ENCODE measurements at places on chromosomes 12 and 14.

- no peak for DNase-seq
These were observed 267.6 kb upstream of the OR4E1 start for GRCh38 chr14:21940887-21941856.

DNA sequence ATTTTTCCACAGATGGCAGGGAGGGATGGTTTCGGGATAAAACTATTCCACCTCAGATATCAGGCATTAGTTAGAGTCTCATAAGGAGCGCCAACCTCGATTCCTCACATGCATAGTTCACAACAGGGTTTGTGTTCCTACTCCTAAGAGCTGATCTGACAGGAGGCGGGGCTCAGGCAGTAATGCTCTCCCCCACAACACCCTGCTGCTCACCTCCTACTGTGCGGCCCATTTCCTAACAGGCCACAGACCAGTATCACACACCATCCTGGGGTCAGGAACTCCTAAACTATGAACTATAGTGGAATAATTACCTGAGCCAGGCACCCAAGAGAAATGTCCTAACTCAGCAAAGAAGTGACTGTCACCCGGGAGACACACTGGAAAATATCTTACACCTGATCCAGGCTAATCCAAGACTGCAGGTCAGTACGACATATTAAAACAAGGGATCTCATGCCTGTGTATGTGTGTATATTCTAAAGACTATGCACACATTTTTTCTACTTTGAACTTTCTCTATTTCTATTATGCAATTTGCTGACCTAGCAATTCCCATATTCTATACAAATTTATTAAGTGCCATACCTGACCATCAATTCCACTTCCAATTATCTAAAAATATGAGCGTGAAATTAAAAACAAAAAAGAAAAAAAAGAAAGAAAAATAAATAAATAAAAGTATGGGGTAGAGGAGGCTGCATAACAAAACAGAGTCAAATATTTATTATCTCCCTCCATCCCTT is 4.7 kb downstream of the NAA25 start:
- no peak for DNase-seq

DNA sequence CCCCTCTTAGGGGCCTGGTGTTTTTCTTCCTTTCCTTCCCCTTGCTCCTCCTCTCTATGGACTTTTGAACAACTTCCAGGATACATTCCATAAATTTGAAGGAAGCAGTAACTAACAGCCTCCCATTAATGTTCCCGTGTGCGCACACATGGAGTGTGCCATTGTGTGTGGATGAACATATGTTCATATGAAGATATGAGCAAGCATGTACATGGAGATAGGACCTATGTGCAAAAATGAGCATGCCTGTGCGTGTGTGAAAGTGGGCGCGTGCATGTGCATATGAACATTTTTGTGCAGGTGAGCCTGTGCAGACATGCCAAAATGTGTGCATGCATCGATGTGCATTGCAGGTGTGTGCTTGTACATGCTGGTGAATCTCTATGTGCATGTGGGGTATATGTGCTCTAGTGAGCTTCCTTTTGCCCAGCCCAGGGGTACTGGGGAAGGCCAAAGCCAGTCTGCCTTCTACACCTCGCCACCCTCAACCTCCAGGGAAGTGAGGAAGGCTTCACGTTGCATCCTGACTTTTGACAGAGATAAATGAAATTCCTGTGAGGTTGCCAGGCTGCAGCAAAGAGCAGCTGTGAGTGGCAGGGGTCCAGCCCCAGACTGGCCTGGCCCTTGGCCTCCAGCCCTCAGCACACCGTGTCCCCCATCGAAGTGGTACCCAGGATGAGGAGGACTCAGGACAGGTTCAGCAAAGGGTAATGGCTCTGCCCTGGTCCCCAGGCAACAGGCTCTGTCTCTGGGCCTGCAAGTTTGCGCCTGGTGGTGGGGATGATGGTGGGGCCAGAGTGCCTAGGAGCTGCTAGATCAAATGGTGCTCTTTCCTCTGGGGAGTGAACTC is 21.1 kb upstream of the PGF start:
- no peak for DNase-seq

DNA sequence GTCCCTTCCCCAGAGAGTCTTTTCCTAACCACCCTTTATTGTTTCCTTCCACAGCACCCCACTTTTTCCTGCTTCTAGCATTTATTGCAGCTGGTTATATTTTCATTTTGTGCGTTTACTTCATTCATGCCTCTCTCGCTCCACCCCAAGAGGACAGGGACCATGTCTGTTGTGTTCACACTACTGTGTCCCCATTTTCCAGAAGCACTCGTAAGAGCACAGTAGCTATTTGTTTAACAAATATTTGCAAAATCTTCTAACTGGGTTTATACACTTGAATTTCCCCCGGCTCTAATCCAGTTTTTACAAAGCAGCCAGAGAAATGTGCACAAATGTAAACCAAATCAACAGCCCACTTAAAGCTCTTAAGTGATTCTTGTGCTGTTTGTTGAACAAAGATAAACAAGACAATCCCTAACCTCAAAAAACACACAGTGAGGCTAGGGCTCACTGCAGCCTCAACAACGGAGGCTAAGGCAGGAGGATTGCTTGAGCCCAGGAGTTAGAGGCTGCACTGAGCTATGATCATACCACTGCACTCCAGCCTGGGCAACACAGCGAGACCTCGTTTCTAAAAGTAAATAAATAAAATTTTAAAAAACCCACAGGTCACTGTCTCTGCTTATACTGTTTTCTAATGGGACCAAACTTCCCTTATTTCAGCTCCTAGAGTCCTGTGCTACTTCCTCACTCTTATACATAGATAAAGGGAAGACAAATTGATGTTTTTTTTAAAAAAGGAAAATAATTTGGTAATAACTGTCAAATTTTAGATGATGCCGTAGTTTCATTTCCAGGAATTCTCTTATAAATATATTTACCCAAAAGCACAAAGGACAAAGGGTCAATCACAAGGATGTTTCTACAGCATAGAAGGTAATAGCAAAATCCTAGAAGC is 6.6 kb upstream of the ABCD4 start:
- no peak for DNase-seq

DNA sequence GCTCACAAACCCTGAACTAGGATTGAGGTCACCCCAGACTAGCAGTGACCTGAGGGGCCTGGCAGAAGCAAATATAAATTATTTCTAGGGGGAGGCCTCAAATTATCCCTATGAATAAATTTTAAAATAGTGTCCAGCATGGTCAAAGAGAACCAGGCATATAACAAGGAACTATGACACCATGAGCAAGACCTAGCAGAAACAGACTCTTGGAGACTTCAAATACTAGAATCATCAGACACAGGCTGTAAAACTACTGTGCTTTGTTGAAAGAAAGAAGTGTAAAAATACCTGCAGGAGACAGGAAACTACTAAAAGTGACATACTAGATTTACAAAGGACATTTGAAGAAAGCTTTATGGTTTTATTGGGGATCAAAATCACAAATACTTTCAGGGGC is 3.2 kb upstream of the BCL7A start:
- DNase-seq = peak; percentile 27

DNA sequence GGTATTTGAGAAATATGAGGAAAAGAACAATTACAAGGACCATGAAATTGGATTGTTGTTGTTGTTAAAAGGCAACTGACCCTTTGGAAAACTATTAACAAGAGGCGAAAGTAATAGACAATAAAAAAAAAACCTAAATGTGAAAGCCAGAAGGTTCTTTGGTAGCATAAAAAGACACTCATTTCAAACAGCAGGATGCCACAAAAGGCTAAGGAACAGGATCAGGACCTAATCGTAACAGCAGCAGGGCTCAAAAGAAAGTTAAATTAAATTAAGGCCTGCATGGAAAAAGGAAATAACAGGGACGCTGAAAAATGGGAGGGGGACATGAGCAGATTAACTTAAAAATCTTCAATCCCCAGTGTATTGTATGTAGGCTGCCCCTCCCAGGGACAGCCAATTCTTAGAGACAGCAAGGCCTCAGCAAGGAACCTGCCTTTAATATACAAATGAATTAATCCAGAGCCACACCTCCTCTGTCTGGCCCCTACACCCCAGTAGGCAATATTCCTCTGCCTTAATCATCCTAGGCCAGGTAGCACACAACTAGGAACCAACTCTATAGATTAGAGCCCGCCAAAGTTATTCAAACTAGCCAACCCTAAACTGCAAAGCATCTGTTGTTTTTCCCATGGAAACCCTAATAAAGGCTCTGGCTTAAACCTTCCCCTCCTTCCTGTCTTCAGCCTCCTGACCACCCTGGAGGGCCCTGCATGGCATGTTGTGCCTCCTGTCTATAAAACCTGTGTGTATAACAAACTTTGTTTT is 28.4 kb upstream of the AP4S1 start:
- DNase-seq = no peak

- no peak for DNase-seq
These were observed 41.0 kb upstream of the FOXJ2 start for GRCh38 chr12:7991535-7991934.

DNA sequence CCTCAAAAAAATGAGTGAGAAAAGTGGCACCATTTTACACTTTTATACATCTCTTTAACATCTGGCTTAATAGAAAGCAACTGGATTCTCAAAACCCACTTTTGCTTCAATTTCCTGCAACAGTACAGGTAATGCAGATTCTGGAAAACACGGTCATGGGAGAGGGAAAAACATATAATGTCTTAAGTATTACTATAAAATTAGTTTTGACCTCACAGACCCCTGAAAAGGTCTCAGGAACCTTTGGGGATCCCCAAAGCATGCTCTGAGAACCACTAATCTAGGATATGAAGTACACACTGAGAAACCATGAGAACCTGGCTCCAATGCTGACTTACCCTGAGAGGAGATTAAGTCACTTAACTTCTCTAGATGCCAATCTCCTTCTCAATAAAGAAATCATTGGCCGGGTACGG is 64.7 kb downstream of the PPP2R5E start:
- no peak for DNase-seq

GRCh38 chr12:66799551-66799950 is 120.7 kb upstream of the GRIP1 start:
- DNase-seq = no peak

DNA sequence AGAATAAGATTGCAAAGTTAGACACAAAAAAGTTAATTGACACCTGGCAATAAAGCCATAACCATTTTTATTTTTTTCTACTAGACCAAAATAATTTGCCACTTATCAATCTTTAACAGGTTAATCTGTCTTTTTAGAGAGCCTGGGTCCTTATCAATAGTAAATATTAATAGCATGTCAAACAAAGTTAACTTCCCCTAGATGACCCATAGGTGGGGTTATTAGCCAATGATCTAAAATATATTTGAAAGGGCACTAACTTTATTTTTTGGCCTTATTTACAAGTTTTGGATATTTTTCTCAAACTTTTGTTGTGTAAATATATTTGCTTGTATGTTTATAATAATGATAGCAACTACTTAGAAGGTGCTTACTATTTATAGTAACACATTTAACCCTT is 3.9 kb downstream of the ANKRD33 start:
- DNase-seq = peak; percentile 91

- DNase-seq = peak; percentile 18
These were observed 55.5 kb downstream of the SLC16A7 start for GRCh38 chr12:59651229-59651920.

GRCh38 chr14:32189811-32190210 is 12.0 kb upstream of the RNU6-7 start:
- no peak for DNase-seq

DNA sequence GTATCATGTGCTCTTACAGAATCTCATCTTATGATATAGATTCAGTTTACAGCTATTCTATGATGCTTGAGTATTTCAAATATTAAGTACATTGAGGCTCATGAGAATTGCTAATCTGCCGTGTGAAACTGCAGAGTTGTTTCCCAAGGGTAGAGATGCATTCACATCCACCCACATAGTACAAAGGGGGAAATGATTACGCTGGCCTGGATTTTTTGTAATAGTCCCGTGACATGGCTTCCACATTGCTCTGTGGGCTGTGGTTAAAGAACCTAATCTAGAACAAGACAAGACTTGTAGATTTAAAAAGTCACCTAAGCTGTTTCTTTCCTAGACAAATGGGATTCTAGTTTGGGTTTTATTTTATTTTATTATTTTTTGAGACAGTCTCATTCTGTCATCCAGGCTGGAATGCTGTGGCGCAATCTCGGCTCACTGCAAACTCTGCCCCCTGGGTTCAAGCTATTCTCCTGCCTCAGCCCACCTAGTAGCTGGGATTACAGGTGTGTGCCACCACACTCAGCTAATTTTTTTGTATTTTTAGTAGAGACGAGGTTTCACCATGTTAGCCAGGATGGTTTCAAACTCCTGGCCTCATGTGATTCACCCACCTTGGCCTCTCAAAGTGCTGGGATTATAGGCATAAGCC is 13.0 kb upstream of the RIOX1 start:
- peak; percentile 87 for DNase-seq

GRCh38 chr12:11763760-11764520 is 114.5 kb downstream of the ETV6 start:
- DNase-seq = no peak

- DNase-seq = no peak
These were observed 77.7 kb downstream of the ETV6 start for GRCh38 chr12:11727133-11727664.

DNA sequence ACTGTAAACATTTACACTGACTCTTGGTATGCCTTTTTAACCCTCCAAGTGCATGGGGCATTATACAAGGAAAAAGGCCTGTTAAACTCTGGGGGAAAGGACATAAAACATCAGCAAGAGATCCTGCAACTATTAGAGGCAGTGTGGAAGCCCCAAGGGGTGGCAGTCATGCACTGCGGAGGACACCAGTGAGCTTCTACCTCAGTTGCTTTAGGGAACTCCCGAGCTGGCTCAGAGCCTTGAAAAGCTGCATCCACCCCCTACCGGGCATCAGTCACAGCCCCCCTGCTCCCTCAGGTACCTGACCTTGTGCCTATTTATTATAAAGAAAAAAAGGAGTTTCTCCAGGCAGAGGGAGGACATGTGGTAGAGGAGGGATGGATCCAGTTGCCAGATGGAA is 695.6 kb upstream of the LMO3 start:
- DNase-seq = no peak

GRCh38 chr12:22228022-22228875 is 106.3 kb downstream of the ST8SIA1 start:
- DNase-seq = peak; percentile 45

DNA sequence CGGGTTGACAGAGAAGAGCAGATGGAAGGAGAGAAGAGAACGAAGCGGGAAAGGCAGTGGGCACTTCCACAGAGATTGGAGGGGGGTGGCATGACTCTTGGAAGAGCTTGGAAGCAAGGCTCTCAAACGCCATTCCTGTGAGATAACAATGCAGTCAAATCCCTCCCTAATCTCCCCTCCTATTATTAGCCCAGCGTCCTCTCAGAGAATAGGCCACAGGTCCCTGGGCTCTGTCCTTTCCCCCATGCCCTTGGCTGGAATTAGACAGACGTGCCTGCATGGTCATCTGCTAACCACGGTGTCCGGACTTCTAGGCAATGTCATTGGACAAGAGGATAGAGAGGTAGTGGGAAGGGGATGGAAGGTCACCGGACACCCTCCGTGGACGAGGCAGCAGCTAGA is 8.0 kb upstream of the MYH7 start:
- DNase-seq = no peak
